Lung microvascular endothelial cell (primary cell): ENCODE measurements at places on chromosomes 16 and 17. TPM values are rescaled to one million over a fixed set of nuclear protein-coding genes. Genes with fewer than 3 reads are reported as not detected.

The ABCC11 gene
- under 0.01 TPM in 1 of 2 replicates, not detected in the other for total RNA-seq

The MYOCD gene
- 0.40 TPM in 1 of 2 replicates, not detected in the other for total RNA-seq

The KRT39 gene
- total RNA-seq: not detected in 2 replicates

The HBA2 gene
- total RNA-seq: not detected in 2 replicates

The PERCC1 gene
- total RNA-seq: not detected in 2 replicates

GRCh38 chr17:73586275-73586832, 57.9 kb downstream of the SDK2 start:
- DNase-seq: no peak

DNA sequence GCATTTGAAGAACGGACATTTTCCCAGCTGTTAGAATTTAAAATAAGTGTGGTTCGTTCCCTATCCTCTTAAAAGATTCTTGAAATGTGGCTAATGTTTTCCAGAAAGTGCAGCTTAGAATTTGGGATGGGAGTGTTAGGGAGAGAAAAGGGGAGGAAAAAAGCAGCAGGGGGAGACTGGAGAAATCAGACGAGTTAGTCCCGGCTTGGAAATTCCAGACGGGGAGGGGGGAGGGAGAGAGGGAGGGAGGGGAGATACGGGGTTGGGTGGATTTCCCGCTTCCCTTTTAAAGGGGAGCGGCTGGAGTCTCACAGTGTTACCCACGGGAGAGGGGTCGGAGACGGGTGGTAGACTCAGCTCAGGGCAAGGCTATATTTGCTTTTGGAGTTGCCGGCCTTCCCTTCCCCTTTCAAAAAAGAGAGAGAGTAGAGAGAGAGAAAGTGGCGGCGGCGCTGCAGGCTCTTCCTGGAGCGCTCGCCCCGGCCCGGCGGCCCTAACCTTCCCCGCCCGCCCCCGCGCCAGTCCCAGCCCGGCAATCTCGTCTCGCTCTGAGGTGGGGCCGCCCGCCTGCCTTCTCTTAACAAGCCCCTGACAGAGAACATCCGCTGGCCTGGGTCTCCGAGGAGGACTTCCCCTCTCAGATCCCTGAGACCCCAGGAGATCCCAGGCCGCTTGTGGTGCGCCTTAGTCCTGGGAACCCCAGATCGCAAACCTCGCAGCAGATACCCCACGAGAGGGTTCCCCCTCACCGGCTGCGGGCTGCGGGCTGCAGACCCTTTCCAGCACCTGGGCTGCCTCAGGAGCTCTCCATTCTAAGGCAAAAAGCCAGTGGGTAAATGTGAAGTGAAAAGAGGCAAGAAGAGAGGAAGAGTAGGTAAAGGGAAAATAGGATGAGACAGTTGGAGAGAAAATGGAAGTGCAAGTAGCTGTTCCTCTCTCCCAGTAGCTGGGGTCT, 6.6 kb downstream of the IGF2BP1 start:
- DNase-seq: no peak

DNA sequence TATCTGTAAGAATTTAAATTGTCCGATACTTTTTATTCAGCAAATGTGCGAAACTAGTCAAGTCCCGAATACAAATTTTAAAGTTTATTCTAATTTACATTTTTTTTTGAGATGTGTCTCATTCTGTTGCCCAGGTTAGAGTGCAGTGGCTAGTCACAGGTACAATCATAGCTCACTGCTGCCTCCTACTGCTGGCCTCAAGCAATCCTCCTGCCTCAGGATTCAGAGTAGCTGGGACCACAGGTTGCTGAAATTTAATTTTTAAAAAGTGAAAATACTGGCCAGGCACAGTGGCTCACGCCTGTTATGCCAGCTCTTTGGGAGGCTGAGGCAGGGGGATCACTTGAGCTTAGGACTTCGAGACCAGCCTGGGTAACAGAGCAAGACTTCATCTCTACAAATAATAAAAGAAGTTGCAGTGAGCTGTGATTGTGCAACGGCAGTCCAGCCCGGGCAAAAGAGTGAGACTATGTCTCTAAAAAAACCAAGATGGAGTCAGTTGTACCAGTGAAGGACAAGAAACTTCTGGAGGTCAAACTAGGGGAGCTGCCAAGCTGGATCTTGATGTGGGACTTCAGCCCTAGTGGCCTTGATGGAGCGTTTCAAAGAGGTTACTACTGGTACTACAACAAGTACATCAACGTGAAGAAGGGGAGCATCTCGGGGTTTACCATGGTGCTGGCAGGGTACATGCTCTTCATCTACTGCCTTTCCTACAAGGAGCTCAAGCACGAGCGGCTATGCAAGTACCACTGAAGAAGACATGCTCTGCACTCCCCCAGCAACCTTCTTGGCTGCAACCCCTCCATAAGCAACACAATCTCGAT, 5.6 kb downstream of the POLG2 start:
- peak; percentile 69 for DNase-seq

DNA sequence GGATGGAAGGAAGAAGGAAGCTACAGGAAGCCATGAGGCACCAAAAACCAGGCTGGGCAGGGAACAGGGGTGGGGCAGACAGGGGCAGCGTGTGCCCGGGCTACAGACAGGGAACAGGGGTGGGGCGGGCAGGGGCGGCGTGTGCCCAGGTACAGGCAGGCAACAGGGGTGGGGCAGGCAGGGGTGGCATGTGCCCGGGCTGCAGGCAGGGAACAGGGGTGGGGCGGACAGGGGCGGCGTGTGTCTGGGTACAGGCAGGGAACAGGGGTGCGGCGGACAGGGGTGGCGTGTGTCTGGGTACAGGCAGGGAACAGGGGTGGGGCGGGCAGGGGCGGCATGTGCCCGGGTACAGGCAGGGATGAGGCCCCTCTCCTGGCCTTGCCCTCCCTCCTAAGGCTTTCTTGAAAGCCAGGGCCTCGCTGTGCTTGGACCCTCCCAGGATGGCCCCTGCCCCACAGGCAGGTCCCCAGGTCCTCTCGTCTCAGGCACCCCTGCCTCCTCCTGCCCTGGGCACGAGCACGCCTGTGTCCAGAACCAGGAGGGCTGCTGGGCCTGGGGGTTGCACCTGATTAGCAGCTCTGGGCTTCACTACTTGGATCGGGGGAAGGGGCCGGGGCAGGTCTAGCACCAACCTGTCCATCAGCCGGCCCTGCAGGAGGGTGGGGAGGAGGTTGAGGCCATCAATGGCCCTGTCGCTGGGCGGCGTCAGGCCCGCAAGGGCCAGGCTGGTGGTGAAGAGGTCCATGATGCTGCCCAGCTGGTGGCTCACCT, 14.5 kb upstream of the APRT start:
- DNase-seq: no peak

DNA sequence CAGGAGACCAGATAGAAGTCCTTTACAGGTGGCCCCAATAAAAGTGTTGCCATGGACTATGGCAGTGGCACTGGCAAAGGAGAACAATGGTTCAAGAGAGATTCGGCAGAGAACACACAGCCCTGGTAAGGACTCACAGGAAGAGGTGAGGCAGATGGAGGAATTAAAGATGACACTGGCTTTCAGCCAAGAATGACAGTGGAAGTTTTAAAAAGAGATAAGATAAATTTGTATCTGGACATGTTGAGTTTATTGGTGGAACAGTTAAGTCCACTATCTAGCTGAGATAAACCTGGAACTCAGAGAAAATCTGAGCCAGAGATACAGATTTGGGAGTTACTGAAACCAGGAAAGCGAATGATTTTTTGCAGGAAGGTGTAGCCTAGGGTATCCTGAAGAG, 20.1 kb downstream of the CMC2 start:
- no peak for DNase-seq

DNA sequence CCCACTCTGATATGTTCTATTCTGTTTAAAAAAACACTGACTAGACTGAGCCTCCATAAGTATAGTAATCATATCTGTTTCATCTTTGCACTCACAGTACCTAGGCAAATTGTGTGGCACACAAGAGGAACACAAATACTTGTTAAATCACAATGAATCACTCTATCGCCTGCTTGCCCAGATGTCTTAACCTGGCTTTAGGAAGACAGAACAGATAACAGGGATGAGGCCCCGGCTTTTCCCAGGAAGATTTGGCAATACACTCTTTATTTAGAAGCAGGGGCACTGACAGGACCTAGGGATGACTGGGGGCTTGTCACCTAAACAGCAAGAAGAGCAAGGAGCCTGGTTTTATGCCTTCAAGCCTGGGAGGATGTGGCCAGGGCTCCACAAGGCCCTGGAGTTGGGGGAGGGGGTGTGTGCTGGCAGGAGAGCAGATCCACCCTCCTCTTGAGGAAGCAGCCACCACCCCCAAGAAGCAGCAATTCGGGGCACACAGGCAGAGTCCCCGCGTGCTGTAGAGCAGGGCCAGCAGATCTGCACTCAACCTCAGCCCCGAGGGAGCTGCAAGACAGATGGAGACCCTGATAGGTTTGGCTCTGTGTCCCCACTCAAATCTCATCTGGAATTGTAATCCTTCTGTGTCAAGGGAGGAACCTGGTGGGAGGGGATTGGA, 41.0 kb upstream of the KSR1 start:
- no peak for DNase-seq

DNA sequence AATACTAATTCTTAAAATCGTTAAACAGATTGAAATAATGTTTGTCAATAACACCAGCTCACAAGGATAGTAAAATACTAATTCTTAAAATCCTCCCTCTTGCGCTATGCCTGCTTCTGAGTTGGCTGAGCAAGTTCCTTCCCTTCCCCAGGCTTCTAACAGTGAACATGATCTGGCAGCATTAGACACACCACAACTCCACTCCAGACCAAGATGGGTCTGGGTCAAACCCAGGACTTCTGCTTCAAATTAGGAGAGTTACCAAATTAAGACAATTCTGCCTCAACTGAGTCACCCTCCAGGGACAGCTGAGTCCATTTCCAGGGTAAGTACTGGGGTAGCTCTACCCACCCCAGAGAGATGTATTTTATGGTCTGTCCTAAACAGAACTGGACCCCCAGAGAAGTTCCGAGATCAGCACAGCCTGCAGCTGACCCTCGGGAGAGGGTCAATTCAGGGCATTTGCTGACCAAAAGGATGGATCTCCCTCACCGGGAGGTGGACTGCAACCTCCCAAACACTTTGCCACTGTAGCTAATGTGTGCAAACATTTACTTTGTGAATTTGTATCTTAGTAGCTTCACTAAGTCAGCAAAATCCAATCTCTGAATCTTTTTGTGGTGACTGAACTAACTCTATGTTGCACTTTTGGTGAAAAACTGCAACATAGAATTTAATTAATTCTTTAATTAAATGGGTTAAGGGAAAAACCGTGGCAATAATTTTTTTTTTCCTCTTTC, 48.8 kb downstream of the ADCY9 start:
- DNase-seq: no peak

DNA sequence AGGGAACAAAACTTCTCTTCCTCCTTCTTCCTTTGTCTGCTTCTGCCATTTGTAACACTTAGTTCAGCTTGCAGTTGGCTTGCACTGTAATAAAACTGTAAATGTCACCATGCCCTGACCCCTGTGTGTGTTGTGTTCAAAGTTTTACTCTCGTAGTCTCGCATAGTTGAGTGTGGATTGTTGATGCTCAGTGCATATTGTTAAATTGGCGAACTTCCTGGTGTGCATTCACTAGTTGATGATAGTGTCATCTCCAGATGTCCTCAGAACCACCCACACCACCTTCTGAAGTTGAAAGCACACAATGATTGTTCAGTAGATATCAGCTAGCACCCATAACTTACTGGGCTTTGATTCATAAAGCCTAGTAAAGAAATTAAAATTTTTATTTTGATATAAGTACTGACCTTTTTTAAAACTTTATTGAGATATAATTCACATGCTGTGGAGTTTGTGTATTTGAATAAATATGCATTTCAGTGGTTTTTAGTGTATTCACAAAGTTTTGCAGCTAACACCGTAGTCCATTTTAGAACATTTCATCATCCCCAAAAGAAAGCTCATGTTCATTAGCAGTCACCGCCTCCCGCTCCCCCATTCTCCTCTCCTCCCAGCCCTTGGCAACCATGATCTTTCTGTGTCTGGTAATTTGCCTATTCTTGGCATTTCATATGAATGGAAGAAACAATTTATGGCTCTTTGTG, 25.0 kb downstream of the USP10 start:
- no peak for DNase-seq

DNA sequence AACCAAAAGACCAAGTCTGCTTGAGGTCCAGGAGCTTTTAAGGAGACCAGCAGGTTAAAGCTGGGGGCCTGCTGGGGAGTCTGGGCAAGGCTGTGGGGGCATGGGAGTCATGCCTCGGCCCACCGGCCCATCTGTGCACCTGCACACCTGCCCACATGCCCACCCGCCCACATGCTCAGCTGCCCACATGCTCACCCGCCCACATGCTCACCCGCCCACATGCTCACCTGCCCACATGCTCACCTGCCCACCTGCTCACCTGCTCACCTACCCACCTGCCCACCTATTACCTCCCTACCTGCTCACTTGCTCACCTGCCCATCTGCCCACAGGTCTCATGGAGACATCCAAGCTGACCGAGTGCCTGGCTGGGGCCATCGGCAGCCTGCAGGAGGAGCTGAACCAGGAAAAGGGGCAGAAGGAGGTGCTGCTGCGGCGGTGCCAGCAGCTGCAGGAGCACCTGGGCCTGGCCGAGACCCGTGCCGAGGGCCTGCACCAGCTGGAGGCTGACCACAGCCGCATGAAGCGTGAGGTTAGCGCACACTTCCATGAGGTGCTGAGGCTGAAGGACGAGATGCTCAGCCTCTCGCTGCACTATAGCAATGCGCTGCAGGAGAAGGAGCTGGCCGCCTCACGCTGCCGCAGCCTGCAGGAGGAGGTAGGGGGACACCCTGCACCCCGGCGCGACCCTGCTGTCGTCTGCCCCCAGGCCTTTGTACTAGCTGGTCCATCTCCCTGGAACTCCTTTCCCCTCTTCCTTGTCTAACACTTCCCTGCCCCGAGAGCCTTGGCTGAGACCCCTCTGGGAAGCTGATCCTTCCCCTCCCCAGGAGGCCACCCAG, 14.0 kb downstream of the CARD14 start:
- no peak for DNase-seq

- no peak for DNase-seq
Measured at GRCh38 chr17:79946352-79947231, 89.1 kb downstream of the TBC1D16 start.

GRCh38 chr17:69560987-69561441, 146.5 kb downstream of the MAP2K6 start:
- DNase-seq: no peak

- DNase-seq: no peak
Measured at GRCh38 chr17:12463102-12463501, 202.6 kb upstream of the MYOCD start.

GRCh38 chr16:56662357-56663354, 4.9 kb downstream of the MT1F start:
- DNase-seq: no peak

GRCh38 chr17:74864866-74865395, 5.2 kb upstream of the GRIN2C start:
- peak; percentile 69 for DNase-seq

GRCh38 chr17:4501295-4501949, 2.7 kb downstream of the SPNS2 start:
- peak; percentile 99 for DNase-seq

- DNase-seq: peak; percentile 90
Measured at GRCh38 chr16:85402910-85403692, 210.0 kb upstream of the GSE1 start.
